ENCODE measurements at places on chromosomes 1 and 21.

GRCh38 chr21:43771199-43771675, 4.9 kb downstream of the CSTB start:
- no peaks in the 10 kb centered on the region for H3K27me3 ChIP-seq
- no peak for DNase-seq
- H3K4me3 ChIP-seq, result no peak overlapping the region
- peaks cover 6% of the 10 kb centered on the region for H3K4me1 ChIP-seq
- peaks cover 18% of the 10 kb centered on the region for H3K36me3 ChIP-seq

- H3K36me3 ChIP-seq, result no peaks in the 10 kb centered on the region
- peaks cover 22% of the 10 kb centered on the region for H3K27me3 ChIP-seq
- no peak overlapping the region for H3K4me3 ChIP-seq
- H3K4me1 ChIP-seq, result peaks cover 7% of the 10 kb centered on the region
These were observed 32.2 kb upstream of the RPTN start for GRCh38 chr1:152191260-152191659.

DNA sequence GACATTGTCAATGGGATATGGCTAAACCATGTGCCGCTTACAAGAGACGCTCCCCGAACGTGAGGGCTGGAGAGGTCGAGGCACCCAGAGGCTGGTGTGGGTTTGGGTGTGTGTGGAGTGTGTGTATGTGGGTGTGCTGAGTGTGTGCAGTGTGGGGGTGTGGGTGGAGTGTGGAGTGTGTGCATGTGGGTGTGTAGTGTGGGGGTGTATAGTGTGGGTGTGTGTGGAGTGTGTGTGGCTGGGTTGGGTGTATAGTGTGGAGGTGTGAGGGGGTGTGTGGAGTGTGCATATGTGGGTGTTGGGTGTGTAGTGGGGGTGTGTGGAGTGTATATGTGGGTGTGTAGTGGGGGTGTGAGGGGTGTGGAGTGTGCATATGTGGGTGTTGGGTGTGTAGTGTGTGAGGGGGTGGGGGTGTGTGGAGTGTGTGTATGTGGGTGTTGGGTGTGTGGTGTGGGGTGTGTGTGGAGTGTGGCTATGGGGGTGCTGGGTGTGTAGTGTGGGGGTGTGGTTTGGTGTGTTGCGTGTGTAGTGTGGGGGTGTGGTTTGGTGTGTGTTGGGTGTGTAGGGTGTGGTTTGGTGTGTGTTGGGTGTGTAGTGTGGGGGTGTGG, 42.2 kb downstream of the SLC19A1 start:
- no peak for DNase-seq
- no peak overlapping the region for H3K4me3 ChIP-seq
- H3K36me3 ChIP-seq, result peaks cover 35% of the 10 kb centered on the region

- H3K27ac ChIP-seq, result no peak overlapping the region
- no peak overlapping the region for H3K4me3 ChIP-seq
- H3K27me3 ChIP-seq, result no peaks in the 10 kb centered on the region
These were observed 10.0 kb upstream of the TGFBR3 start for GRCh38 chr1:91895832-91896556.

DNA sequence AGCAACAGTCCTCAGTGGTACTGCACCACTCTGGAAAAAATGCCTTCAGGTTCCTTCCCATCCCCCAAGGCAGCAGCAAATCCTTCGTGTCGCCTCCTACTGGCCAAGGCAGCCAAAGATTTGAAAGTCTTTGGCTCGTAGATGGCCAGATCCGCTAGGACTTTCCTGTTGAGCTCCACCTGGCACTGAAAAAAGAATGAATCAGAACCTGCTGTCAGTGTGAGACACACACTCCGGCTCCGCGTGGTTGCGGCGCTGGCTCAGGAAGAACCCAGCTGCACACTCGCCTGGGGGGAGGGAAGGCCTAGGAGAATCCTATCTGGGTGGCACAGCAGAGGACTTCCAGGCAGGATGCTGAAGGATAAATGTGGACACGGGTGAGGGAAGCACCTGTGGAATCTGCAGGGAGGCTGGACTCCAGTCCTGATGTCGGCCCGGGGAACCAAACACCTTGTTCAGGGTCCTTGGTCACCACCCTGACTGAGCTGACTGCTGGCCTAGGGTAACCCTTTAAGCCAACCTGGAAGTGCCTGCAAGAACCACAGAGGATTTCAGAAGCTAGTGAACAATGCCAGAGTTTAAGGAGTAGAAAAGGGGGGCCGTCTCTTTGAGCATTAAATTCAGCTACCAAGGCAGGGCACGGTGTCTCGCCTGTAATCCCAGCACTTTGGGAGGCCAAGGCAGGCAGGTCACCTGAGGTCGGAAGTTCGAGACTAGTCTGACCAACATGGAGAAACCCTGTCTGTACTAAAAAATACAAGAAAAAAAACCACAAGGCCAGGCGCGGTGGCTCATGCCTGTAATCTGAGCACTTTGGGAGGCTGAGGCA, 3.2 kb upstream of the CCNL2 start:
- no peak overlapping the region for H3K27ac ChIP-seq
- H3K4me3 ChIP-seq, result no peak overlapping the region
- H3K4me1 ChIP-seq, result peaks cover 36% of the 10 kb centered on the region
- no peaks in the 10 kb centered on the region for H3K27me3 ChIP-seq
- DNase-seq, result no peak

- no peak overlapping the region for H3K4me3 ChIP-seq
- H3K27ac ChIP-seq, result no peak overlapping the region
- no peaks in the 10 kb centered on the region for H3K36me3 ChIP-seq
- DNase-seq, result peak; percentile 68
- no peaks in the 10 kb centered on the region for H3K27me3 ChIP-seq
These were observed 115.1 kb downstream of the PLPP3 start for GRCh38 chr1:56464294-56464693.

- H3K27me3 ChIP-seq, result no peaks in the 10 kb centered on the region
- DNase-seq, result no peak
- H3K27ac ChIP-seq, result no peak overlapping the region
- no peaks in the 10 kb centered on the region for H3K36me3 ChIP-seq
- no peak overlapping the region for H3K4me3 ChIP-seq
These were observed 164.8 kb downstream of the PLPPR5 start for GRCh38 chr1:98839840-98840239.

- DNase-seq, result no peak
- H3K27ac ChIP-seq, result no peak overlapping the region
- no peak overlapping the region for H3K4me3 ChIP-seq
- peaks cover 12% of the 10 kb centered on the region for H3K4me1 ChIP-seq
- peaks cover 12% of the 10 kb centered on the region for H3K27me3 ChIP-seq
- H3K36me3 ChIP-seq, result no peaks in the 10 kb centered on the region
These were observed 154.8 kb upstream of the COL6A1 start for GRCh38 chr21:45826676-45827301.

GRCh38 chr1:6807782-6808181, 22.5 kb downstream of the CAMTA1 start:
- H3K27ac ChIP-seq, result no peak overlapping the region
- no peaks in the 10 kb centered on the region for H3K36me3 ChIP-seq
- H3K27me3 ChIP-seq, result no peaks in the 10 kb centered on the region
- H3K4me3 ChIP-seq, result no peak overlapping the region
